Motor neuron (in vitro differentiated cells): ENCODE measurements at places on chromosomes 12 and 14. TPM values are rescaled to one million over a fixed set of nuclear protein-coding genes. Genes with fewer than 3 reads are reported as not detected.

DNA sequence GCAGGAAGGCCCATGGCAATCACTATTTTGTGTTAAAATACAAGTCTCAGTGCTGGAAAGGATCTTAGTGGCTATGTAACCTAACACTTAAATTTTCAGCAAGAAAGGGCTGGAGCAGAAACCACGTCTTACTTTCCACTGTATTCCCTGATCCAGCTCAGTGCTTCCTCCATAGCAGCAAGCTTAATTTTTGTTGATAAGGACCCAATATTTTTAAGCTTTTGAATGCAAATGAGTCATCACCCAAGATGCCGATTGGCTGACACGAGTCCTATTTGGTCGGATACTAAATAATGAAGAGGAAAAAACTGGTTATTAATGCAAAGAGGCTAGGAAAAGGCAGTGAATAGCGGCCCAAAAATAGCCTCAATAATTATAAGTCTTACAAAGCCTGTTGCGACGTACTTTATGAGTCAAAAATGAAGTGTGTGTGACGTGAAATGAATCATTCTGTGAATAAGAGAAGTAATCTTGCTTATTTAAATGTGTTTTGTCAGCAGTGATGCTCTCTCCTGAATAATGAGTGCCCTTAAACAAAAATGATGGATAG lies 46.9 kb upstream of the IGF1 start:
- no peak for ATAC-seq

GRCh38 chr12:43011383-43011926 lies 421.9 kb upstream of the PRICKLE1 start:
- ATAC-seq: no peak

- no peak for ATAC-seq
Measured at GRCh38 chr12:124618291-124618902, 51.0 kb upstream of the NCOR2 start.

DNA sequence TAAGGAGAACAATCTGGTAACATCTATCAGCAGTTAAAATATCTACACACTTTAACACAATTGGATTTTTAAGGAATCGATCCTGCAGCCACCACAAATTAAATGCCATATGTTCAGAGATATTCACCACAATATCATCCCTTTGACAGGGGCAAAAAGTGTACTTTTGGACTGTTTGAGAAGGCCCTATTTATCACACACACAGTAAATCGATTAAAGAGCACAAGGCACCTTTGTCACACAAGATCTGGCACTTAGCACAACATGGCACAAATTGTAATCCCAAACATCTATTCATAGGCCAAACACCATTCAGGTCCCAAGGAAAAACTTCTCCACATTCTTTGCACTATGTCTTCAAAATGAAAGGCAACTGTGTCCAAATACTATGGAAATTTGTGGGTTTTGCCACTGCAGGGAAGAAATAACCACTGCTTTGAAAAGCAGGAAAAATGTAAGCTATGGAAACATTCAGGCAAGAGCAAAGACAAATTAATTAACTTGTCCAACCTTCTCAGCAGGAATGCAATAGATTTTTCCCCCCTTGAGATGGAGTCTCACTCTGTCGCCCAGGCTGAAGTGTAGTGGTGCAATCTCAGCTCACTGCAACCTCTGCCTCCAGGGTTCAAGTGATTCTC lies 282.5 kb upstream of the TMPO start:
- no peak for ATAC-seq

DNA sequence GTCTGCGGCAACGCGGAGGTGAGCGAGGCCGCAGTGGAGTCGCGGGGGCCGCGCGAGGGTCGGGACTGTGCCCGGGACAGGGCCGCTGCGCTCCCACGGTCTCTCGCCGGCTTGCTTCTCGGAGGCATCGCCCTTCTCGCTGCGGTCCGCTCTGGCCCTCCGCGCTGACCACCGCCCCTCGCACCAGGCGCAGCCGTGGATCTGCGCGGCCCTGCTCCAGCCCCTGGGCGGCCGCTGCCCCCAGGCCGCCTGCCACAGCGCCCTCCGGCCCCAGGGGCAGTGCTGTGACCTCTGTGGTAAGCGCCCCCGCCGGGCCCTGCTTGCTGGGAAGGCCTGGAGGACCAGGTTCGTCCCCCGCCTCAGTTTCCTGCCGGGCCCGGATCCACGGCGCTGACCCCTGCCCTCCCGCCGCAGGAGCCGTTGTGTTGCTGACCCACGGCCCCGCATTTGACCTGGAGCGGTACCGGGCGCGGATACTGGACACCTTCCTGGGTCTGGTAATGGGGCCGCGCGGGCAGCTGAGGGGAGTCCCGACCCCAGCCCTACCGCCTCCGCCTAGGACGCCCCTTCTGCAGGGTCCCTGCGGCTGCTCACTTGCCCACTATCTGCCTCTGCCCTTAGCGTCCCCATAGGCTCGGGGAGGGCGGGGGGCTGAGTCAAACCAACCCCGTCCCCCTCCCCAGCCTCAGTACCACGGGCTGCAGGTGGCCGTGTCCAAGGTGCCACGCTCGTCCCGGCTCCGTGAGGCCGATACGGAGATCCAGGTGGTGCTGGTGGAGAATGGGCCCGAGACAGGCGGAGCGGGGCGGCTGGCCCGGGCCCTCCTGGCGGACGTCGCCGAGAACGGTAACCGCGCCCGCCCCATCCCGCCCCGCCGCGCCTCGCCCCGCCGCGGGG lies 7.0 kb downstream of the AMN start:
- ATAC-seq: peak; percentile 16

The CCDC197 gene
- total RNA-seq: not detected in 2 replicates

DNA sequence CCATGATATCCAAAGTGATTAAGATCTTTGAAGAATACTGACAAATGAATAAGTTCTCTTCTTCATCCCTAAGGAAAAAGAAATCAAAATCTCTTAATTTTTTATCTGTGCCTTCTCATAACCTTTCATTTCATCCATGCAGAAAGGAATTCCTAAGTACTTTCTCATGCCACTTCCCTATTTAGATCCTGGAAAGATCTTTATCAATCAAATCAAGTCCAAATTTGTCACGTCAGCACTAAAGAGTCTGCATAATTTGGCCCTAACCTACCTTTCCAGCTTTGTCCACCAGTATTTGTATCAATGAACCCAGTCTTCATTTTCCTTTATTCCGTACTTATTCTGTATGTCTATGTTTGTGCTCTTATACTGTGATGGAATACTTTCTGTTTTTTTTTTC lies 41.2 kb downstream of the VEZT start:
- no peak for ATAC-seq

DNA sequence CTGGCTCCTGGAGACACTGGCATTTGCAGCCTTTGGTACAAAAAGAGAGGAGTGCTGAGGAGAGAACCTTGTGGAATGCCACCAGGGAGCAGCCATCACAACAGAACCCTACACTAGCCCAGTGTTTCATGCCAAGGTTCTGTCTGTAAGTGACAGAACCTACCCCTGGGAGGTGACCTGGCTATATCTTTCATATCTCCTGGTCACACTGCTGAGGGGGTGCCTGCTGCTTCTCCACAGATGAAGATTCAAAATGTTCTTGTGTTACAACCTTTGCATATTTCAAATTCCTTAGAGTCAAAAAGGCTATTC lies 12.7 kb upstream of the EIF4B start:
- no peak for ATAC-seq

DNA sequence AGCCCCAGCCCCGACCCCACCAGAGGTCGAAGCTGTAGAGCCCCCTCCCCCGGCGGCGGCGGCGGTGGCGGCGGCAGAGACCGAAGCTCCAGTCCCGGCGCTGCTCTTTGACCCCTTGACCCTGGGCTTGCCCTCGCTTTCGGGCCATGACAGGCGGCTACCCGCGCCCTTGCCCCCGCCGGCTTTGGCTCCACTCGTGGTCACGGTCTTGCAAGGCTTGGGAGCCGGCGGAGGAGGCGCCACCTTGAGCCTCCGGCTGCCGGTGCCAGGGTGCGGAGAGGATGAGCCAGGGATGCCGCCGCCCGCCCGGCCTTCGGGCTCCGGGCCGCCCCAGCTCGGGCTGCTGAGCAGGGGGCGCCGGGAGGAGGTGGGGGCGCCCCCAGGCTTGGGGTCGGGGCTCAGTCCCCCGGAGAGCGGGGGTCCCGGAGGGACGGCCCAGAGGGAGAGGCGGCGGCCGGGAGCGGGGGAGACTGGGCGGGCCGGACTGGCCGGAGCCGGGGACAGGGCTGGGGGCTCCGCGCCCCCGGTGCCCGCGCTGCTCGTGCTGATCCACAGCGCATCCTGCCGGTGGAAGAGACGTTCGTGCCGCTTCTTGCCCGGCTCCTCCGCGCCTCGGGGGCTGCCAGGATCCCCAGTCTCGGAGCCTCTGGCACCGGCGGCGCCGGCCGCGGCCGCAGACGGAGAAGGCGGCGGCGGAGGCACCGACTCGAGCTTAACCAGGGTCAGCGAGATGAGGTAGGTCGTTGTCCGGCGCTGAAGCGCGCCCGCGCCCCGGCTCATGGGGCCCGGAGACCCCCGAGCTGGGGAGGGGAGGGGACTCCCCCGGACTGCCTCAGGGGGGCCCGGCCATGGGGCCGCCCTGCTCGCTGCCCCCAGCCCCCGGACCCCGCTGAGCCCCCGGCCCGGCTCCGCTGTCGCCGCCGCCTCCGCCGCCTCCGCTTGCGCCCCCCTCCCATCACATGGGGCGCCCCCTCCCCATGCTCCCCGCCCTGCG lies 778 bp downstream of the AGAP2 start:
- peak; percentile 4 for ATAC-seq

The AQP2 gene
- total RNA-seq: 1.4 TPM in 1 of 2 replicates, not detected in the other

The PZP gene
- 1.2 TPM in 2 replicates for total RNA-seq

DNA sequence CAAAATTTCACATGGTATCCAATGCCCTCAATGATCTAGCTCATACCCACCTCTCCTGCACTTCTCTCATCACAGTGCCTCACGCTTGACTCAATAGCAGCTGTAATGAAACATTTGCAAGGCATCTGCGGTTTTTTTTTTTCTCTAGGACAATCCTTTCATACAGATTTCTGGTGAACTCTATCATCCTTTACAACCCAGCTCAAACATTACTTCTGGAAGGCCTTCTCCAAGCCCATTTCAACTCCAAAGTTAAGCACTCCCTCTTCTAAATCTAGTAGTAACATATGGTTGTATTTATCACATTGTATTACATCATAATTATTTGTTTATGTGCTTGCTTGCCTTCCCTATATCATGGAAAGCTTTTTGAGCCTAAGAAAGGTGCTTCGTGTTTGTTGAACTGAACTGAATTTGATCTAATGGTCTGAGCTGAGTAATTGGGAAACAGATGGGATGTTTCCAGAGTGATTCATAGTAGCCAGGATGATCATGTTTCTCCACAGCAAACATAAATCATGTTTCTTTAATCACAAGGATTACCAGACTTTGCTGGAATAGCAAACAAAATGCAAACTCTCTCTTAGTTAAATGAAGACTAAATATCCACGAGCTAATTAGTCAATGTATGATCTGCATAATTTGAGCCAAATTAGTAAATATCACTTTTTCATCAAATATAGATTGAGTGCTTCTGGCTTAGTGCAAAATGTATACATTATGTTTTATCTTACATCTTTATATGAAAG lies 14.3 kb downstream of the CFL2 start:
- peak; percentile 93 for ATAC-seq

DNA sequence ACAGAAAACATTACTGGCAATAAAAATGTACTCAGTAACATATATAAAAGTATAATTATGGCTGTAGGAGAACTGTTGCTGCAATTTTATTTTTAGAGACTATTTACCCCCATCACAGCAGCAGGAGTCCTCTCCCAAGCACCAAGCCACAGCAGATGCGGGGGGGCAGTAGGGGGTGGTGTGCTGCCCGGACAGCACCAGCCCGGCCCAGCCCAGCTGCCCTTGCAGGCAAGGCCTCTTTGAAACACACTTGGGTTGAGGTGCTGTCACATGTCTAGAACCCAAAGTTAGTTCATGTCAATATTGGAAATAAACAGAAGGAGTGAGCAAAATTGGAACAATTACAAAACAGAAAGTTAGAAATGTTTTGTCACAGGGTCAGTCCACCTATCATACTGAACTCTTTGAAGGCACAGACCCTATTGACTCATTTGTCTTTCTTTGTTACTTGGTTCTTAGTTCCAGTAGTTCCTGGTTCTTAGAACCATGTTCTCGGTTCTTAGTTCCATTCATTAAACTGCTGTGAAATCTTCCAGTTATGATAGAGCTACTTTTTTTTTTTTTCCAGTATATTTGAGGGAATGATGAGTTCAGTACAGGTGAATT lies 22.7 kb downstream of the CCNK start:
- no peak for ATAC-seq

GRCh38 chr14:21263284-21264024 lies 5.8 kb downstream of the HNRNPC start:
- ATAC-seq: no peak

The ANKS1B gene
- 17.3 and 18.1 TPM in 2 replicates for total RNA-seq

GRCh38 chr12:14612898-14613445 lies 45.3 kb upstream of the PLBD1 start:
- ATAC-seq: no peak

DNA sequence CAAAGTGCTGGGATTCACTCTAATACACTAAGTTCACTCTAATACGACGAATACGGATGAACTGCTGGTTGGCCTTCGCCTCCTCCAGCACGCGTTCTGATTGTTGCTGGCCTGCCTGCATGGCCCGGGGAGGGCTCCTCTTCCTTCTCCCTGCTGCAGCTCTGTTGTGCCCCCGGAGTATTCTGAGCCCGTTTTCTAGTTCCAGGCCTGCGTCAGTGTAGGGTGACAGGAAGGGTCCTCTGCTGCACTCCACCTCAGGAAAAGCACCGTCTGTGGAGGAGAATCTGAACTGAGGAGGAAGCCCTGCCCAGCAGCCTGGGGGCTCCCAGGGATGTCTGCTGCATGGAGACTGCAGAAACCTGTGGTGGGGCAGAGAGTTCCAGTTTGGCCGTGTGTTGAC lies 44.4 kb downstream of the DDX51 start:
- ATAC-seq: no peak

GRCh38 chr12:56695327-56696101 lies 7.4 kb upstream of the PTGES3 start:
- ATAC-seq: no peak

DNA sequence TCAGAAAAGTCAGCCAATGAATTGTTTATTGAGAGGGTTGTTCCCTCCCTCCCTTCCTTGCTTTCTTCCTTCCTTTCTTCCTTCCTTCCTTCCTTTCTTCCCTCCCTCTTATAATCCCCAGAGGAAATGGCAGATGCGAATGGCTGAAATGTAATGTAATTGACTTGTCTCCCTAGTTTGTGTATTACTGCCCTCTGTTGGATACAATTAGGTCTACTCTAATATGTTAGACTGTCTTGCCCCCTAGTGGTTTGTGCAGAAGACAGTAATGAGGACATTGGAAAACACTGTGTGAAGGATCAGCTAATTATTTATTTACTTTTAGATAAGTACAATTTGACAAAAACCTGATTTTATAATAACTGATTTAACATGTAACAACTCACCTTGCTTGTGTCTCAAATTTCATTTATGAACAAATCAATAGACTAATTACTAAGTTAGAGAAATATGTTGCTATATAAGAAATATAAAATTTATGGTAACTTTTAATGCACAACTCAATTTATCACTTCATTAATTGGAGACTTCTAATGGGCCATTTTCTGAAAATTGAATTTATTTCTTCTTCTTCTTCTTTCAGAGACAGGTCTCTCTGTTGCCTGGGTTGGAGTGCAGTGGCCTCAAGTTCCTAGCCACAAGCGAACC lies 229.8 kb upstream of the LRIG3 start:
- ATAC-seq: peak; percentile 96

- no peak for ATAC-seq
Measured at GRCh38 chr14:101224356-101225156, 321.0 kb upstream of the RTL1 start.
